ENCODE measurements at places on chromosomes 5 and 9.
A peak's percentile ranks its signal among the peaks of the same experiment; 100 is the strongest.

GRCh38 chr5:21680196-21680595 lies 1172.9 kb downstream of the CDH12 start:
- DNase-seq, result peak; percentile 66

- DNase-seq, result no peak
Measured at GRCh38 chr9:125527471-125528002, 179.5 kb downstream of the MAPKAP1 start.

DNA sequence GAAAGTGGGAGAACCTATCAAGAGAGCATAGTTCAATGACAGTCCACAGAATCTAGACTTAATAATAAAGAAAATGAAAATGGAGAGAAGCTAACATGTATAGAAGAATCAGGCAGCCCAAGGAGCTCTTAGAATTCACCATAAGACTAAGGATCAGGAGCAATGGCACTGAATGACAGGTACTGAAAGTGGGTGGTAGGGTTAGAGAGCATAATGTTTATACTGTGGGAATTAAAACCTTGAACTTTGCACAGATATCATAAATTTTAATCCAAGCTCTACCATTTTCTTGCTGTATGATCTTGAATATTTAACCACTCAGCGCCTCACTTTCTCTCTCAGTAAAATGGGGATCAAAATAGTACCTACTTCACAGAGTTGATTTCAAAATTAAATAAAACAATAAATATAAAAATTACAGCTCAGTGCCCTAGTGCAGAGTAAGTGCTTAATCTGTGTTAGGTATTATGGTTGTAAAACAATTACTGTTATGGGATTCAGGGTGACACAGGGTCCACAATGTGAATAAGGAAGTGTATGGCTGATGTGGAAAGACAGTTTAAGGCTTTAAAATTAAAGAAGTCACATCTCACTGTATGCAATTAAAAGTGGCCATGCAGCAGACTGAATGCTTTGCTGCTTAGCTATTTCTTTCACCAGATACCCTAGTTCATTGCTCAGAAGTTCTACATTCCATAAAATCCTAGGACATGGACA lies 319.8 kb downstream of the HINT1 start:
- DNase-seq, result no peak

GRCh38 chr5:10743951-10744350 lies 17.1 kb downstream of the DAP start:
- no peak for DNase-seq

DNA sequence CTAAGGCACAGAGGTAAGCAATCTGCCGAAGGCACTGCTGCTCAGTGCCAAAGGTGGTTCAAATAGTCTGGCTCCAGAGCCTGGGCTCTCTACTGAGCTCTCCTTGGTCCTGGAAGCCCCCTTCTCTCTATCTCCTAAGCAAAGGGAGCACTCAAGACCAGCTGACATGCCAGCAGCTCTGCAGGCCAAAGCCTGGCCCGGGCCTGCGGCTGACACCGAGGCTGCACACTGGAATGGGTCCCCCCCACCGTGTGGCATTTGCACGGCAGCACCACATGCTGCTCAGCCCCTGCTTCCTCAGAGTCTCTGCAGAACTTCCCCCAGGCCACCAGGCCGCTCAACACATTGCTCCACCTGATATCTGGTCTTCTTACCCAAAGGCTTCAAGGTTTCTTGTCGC lies 57.8 kb upstream of the GOLPH3 start:
- no peak for DNase-seq

GRCh38 chr9:27367175-27367798 lies 70.3 kb upstream of the EQTN start:
- DNase-seq, result no peak

- DNase-seq, result no peak
Measured at GRCh38 chr9:18480662-18481093, 6.7 kb downstream of the ADAMTSL1 start.

GRCh38 chr5:171705036-171705435 lies 80.6 kb upstream of the SMIM23 start:
- no peak for DNase-seq

DNA sequence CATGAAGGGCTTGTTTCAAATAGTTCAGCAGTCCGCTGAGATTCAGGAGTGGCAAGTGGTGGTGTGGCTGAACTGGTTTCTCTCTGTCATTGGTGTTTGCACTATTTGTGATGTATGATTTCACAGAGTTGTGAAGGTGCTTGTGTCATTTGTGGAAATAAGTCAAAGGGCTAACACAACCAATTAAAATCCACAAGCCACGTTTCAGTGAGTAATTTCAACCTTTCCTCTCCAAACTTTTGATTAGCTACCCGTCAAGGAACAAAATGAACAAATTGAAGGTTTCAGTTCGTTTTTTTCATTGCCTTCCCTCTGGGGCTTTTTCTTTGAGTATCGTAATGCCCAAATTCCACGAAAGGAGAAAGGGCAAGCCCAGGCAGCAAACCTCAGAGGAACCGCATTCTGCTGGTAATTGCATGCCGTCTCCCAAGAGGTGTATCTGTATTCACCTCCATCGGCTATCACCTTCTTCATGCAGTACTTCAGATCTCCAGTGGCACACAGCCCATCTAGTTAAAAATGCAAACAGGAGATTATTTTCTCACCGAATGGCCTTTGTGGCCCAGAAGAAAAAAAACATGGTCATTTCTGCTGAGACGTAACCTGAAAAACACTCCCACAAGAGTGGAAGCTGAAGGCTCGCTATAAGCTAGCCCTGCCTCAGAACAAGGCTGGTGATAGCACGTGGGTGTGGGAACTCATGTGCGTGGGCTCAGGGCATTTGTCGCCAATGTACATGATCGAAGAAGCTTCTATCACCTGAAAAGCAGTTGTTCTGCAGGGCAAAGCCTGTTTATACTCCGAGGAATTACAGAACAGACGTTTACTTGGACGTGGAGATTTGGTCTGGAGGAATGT lies 197.1 kb downstream of the NR3C1 start:
- no peak for DNase-seq

- no peak for DNase-seq
Measured at GRCh38 chr5:112512901-112513300, 93.8 kb upstream of the EPB41L4A start.

GRCh38 chr5:176187276-176188062 lies 50.8 kb upstream of the SIMC1 start:
- DNase-seq, result no peak

All from NCI-H446 treated with DMSO at 0.1 percent for 48 hours (cell line).